ENCODE measurements at places on chromosomes 2 and 18.

DNA sequence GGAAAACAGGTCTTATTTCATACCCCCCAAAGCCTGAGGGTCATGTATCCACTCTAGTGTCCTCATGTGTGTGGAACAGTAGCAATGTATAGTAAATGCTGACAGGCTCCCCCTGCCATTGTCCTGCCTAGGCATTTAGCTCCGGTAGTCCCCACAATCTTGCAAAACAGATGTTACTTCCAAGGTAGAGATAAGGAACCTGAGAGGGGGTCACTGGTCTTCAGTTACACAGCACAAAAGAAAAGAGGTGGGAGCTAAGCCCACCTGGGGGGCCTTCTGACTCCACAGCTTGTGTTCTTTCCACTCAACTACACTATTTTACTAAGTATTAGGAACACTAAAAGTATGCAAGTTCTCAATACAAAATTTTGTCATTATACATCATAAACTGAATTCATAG is 17.4 kb upstream of the FECH start:
- no peak for DNase-seq

GRCh38 chr2:26892922-26893524 is 45.1 kb downstream of the DPYSL5 start:
- DNase-seq, result no peak

DNA sequence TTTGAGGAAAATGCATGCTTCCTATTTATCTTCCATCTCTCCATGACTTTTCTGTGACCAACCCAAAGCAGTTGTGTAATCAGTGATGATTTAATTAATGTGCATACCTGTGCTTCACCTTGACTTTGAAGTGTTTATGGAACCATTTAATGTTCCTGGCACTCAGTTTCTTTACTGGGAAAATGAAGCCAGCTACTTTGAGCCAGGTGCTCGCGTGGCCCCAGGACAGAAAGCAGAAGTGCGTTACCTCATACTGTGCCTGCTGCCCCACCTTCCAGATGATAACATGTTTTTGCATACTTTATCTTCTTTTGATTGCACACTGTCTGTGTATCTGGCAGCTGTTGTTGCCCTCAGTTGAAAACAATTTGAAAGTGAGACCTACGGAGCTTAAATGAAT is 61.3 kb downstream of the PMAIP1 start:
- DNase-seq, result no peak

DNA sequence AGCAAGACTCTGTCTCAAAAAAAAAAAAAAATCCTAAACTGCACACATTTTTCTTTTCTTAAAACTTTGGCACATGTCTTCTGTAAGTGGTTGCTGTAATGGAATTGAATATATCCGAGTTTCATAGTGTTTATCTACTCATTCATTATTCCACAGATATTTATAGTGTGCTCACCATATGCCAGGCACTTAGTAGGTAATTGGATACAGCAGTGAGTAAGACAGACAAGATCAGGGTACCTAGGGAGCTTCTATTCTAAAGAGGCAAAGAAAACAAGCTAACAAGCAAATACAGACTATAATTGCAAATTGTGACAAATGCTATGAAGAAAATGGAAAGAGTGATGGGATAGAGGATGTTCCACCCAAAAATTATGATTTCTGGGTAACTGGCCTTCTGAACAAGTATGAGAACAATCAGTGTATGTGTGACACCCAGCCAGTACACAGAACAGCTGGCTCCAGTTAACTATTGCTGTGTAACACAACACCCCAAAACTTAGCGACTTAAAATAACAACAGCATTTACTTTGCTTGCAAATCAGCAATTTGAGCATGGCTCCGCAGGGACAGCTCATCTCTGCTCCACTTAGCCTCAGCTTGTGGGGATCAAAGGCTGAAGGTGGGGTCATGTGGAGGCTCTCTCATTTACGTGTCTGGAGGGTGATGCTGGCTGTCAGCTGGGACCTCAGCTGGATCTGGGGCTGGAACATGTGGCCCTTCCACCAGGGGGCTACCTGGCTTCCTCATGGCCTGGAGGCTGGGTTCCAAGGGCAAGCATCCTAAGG is 224.9 kb downstream of the INSIG2 start:
- DNase-seq, result no peak

DNA sequence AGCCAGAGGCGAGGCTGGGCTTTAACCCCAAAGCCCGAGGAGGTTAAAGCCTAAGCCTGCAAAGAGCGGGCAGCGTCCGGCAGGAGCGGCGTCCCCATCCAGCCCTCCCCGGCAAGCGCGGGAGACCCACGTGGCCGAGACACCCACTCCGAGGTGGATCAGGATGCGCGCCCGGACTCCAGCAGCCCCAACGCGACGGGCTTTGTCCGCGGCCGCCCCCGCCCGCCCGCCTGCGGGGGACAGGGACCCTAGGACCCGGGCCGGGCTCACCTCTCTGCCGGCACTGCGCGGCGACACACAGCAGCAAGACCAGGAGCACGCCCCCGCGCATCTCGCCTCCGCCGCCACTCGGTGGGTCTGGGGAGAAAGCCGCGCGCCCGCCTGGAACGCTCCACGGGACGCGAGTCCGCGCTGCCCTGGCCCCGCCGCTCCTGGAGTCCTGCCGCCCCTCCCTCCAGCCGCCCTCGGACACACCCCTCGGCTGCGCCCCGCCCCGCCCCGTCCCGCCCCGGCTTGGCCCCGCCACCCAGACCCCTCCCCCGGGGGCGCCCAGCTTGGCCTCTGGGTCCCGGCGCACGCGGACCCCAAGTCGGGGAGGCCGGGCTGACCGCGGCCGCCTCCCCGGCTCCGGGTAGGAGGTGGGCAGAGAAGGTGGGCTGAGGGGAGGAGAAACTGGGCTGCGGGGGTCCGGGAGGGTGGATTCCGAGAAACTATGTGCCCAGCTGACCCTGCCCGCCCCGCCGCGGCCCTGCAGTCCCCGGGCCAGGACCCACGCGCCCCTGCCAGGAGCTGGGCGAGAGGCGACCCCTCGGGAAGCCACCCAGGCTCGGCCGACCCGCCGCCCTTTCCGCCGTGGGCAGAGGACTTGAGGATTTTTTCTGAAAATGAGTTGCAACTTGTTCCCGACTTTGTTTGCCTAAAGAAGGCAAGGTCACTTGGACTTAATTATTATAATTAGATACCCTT is at the start of gene LAMA1:
Gene LAMA1, minus strand, starts transcription at position 408 of the 966 bp plus-strand sequence. Its CDS starts 77 bp downstream, at position 331.
- no peak for DNase-seq

DNA sequence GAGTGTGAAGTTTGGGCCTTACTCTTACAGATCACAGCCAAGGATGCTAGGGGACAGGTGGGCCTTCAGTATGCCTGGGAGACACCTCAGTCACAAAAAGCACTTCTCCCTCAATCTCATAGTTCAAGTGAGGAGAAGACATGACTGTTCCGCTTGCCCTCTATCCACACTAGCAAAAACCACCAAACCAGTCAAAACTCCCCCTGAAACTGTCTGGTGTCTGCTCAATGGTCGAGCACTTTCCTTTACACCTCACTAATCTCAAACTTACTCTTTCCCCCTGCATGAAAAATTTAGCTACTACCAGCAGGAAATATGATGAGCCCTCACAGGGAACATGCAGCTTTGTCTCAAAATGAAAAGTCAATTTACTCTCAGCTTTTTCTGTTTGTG is 232.2 kb downstream of the TRIB2 start:
- no peak for DNase-seq

DNA sequence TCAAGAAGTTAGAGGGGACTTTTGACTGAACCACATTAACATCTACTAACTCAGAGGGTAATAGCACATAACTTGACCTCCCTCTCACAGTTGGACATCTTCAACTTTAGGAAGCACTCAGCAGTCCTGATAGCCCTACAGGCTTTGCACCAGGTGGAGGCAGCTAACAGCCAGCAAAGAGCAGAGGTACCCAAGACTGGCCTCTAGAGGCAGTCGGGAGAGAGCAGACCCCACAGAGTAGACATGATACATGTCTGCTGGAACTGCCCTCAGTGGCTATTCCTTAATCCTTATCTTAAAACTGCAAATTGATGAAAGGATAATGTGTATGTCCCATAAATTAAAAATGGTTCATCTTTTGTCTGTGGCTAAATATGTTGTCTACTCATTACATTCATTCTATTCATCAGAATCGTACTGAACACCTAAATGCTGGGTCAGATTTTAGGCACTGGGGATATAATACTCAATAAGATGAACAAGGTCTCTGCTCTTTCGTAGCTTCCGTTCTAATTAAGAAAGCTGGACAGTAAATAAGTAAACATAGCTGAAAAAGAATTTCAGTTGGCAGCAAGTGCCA is 49.8 kb downstream of the CAB39 start:
- no peak for DNase-seq

DNA sequence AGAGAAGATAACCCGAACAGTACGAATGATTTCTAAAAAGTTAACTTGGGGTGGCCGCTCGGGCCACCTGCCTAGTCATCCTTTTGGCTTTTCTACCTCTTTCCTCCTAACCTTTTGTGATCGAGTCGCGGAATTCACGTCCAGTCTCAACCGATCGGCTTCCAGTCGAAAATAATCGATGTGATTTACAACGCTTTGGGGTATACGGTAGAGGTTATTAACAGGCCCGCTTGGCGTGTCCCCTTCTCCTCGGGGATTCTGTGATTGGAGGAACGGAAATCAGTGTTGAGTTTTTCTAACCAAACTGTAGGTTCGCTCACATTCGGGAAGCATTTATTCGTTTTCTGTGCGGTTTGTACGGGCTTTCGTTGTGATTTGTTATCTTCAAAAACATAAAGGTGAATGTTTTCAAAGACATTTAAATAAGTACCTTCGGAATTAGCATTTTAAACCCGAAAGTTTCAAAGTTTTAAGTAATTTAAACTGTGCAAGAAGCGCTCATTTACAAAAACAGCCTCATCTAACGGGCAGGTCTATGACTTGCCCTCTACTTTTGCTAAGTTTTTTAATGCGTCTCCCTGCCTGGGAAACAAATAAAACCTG is 588 bp upstream of the FOXI3 start:
- no peak for DNase-seq

DNA sequence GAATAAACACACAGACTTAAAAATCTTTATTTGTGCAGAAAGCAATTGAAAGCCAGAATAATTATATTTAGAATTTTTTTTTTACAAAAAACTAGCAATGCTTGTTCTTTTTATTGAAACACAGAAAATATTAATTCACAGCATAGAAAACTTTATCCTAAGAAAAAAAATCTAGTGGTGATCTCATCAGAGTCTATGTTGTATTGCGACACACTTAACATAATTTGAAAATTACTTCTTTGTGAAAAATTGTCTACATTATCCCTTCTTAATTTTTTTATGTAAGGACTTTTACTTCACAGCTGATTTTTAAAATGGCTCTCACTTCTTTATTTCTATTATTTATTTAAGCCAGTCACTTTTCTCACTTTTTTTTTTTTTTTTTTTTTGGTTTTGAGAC is 103.4 kb downstream of the LDLRAD4 start:
- DNase-seq, result no peak

DNA sequence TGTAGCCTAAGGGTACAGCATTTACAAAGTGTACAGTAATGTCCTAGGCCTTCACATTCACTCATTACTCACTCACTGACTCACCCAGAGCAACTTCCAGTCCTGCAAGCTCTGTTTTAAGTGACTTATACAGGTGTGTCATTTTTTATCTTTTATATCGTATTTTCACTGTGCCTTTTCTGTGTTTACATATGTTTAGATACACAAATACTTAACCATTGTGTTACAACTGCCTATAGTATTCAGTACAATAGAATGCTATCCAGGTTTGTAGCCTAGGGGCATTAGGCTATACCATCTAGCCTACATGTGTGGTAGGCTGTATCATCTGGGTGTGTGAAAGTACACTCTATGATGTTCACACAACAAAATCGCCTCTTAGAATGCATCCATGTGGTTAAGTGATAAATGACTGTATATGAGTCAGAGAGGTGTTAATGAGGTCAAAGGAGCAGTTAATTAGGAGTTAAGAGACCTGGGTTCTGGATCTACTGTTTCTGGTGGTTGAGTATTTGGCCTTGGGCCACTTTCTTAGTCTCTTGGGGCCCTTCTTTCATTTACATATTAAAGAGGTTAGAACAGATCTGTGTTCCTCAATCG is 149.1 kb downstream of the GREB1L start:
- no peak for DNase-seq

DNA sequence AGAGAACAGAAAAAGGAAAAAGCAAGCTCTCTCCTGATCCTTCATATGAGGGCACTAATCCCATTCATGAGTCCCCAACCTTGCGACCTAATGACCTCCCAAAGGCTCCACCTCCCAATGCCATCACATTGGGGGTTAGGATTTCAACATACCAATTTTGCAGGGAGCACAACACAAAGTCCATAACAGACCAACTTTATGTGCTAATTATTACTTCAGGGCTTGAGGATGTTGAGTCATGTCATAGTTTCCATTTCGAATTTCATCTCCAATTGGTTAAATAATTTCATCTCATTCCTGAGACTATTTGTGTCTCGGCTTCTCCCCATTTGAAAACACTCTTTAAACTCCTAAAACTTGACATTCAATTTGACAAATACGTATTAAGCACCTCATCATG is 69.9 kb upstream of the KLF7 start:
- no peak for DNase-seq

Measured in stimulated activated CD4-positive, alpha-beta T cell treated with anti-CD3 and anti-CD28 coated beads, Interleukin-12 subunit alpha, Interleukin-12 subunit beta, amount 100 ng/mL, for 24 hours (primary cell).